ENCODE measurements at places on chromosomes 7 and 10. TPM values are rescaled to one million over a fixed set of nuclear protein-coding genes. Genes with fewer than 3 reads are reported as not detected.

Gene DDIT4
- total RNA-seq, result 239 TPM

Gene FKBP9
- total RNA-seq, result 71.5 TPM

Gene STK32C
- total RNA-seq, result 53.0 TPM

Gene BTAF1
- total RNA-seq, result 10.3 TPM

Measured in A549 treated with CORT108297 at 1 μM for 4 hours (cell line).